Muscle of back (tissue), 13 donors: ENCODE measurements at places on chromosomes 5 and 9. TPM values are rescaled to one million over a fixed set of nuclear protein-coding genes. Genes with fewer than 3 reads are reported as not detected.

- no peak for DNase-seq
Observed at GRCh38 chr5:162187371-162187770, 119.8 kb downstream of the GABRG2 start.

DNA sequence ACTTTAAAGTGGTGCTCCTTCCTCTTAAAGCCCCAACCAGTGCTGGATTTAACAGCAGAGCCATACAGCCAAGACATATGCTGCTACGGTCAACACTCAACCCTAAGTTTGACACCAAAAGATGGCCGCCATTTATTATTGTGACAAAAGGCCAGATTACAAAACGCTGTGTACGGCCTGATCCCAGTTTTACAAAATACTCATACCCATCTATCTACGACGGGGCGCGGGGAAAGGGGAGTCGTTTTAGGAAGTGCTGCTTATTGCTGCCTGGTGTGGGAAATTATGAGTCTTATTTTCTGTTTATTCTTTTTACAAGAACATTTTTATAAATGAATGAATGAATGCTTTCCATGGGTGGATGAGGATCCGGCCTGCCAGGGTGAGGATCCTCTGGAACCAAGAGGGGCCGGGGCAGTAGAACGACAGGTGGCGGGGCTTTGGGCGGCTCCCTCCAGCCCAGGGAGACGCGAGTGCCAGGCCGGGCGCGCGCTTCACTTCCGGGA, 457 bp upstream of the IDNK start:
- peak; percentile 53 for DNase-seq

GRCh38 chr9:21592063-21592338, 109.9 kb upstream of the IFNE start:
- DNase-seq: no peak

PPP2CA gene
- 124 TPM for polyA plus RNA-seq

DNA sequence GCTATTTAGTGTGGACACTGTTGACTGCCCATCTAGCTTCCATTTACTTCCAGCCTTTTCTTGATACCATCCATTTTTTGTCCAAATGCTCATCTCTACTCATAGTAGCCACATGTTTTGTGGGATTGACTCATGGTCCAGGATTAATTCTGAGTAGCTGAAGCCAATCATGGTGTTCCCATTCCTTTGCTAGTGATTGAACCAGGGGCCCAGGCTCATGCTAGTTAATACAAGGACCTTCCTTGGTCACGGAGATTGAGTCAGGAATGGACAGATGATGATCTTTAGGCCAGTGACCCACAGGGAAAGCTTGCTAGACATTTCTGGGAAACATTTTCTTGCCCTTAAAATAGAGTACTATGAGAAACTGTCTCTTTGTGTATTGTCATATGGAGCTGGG, 272.9 kb upstream of the RIOK2 start:
- DNase-seq: no peak

SOX30 gene
- polyA plus RNA-seq: 0.63 TPM

- DNase-seq: no peak
Observed at GRCh38 chr5:80034559-80034958, 589 bp upstream of the THBS4 start.

ZNF454 gene
- polyA plus RNA-seq: 3.5 TPM

DNA sequence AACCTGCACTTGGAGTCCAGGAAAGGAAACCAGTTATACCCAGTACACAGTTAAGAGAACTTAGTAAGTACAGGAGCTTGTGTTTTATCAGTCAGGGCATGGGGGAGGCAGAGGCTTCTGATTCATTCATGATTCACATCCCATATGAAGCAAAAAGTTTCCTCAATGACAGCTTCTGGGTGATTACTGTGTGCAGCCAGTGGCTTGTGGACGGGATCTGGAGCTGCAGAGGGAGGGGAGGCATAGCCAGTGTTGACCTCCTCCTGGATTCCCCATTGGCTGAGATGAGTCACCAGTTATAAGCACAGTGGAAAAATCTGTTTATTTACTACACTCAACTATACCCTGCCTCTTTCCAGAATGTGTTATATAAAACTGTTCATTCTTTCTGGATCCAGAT, 17.7 kb downstream of the IL31RA start:
- no peak for DNase-seq

GRCh38 chr9:129610213-129610472, 10.8 kb downstream of the C9orf50 start:
- no peak for DNase-seq

DNA sequence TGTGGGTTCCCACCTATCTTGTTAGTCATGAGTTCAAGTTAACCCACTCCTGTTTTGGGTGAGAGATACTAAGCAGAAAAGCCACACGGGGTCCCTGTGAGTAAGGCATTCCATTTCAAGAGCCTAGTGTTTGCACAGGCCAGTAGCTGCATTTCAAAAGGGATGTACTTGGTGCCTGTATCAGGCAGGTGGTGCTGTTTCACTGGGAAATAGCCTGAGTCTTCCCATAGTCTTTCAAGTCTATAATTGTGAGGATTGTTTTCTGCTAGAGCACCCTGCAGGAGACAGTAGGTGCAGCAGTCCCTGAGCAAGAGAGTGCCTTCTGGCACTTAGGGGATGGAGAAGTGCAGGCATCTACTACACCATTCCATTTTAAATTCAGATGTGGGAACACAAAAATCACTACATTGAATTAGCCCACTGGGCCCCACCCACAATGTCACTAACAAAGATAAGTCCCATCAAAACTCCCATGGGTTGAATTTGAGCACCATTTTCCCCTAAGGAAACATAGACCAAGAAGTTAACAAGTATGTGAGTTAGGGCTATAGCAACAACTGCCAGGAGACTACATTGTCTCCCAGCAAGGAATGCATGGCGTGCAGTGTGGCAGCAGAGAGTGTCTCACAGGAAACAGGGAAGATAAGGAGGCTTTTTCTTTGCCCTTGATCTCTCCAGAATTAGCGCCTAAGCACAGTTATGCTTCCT, 263.2 kb downstream of the COX7C start:
- peak; percentile 67 for DNase-seq

DNA sequence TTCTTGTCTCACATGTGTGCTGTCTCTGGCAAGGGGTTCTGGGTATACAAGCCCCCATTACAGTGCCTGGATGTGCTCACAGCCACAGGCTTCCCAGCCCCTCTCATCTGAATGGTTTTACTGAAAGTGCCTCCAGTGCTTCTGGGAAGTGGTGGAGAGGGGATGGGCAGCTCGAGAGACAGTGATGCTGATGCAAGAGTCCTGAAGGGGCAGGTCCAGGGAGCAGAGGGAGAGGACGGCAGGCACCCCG, 93.5 kb downstream of the PHF2 start:
- peak; percentile 39 for DNase-seq

DNA sequence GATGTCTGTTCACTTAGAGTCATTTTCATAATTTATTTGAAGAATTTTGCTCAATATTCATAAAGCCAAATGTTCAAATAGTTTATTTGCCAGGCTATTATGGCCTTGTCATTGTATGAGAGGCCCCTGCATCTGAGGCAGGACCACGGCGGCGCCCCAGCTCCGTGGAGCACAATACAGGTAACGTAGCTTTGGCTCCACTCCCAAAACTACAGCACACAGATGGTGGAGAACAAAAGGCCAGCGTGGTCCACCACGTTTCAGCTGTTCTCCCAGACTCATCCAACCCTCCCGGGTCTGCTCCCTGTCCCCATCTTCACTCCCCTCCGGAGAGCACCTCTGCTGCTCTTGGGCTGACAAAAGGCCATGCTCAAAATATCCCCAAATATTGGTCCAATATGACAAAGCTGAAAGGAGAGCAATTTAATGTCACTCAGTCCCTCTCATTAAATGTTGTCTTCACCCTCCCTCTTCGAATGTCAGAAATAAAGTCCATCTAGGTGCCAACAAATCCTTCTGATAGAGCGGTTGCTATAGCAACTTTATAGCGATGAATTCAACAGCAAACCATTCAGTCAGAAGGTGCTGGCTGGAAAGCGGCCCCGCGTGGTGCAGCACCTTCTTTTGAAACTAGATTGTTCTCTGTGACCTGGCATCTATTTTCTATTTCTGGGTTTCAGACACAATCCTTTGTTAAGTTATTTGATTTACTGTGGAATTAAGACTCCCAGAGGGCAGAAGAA, 504.3 kb downstream of the ARHGEF28 start:
- no peak for DNase-seq

NOTCH1 gene
- 24.4 TPM for polyA plus RNA-seq

DNA sequence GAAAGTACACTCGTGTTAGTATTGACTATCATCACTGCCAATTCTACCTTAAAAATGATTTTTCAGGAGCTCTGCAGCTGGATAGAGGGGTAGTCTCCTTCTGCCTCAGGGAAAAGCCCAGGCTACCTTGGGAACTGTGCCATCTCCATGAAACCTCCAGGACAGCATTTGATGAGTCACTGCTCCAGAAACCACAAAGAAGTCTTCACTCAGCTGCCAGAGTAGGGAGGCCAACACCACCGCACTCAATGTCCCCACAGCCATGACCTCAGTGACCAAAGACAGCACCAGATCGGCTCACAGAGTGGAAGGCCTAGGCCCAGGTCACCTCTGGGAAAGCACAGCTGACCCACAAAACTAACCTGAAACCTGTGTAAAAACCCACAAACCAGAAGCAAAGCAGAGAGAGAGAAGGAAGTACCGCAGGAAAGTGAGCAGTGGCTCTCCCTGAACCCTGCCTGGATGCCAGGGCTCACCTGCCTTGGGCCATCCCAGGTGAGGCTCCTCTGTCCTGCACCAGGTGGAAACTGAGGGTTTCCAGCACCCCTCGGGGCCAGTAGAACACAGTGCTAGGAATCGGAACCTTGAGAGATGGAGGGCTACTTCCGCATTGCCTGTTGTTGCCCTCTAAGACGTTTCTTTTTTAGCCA, 30.0 kb downstream of the S1PR3 start:
- peak; percentile 62 for DNase-seq

ITGA1 gene
- polyA plus RNA-seq: 27.4 TPM

ZBED3 gene
- polyA plus RNA-seq: 7.5 TPM

GRCh38 chr5:135986891-135987401, 32.2 kb upstream of the LECT2 start:
- DNase-seq: peak; percentile 77

HAVCR2 gene
- polyA plus RNA-seq: 2.4 TPM

ENHO gene
- 3.8 TPM for polyA plus RNA-seq

ARHGEF39 gene
- 5.4 TPM for polyA plus RNA-seq

- no peak for DNase-seq
Observed at GRCh38 chr5:172779691-172780341, 8.8 kb upstream of the DUSP1 start.

- DNase-seq: no peak
Observed at GRCh38 chr5:177393990-177394389, 6.5 kb downstream of the PFN3 start.

DNA sequence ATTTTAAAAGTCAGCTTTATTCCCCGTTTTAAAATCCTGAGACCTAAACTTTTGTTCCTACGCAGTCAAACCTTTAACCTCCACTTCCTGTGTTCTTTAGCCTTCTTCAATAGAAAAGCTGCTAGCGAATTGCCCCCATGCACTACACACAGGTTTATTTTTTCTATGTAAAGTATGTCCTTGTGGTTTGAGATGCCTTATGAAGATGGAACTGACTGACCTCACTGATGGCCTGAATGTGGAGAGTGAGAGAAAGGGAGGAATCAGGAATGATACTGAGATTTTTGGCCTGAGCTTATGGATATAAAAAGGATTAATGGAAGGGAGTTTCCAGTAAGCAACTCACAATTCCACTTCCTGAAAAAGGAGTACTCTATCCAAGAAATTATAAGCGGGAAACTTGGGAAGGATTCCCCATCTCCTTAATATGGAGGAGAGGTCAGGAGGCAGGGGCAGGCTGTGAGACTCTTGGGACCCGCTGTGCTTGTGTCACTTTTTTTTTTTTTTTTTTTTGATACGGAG, 89.5 kb downstream of the UGCG start:
- DNase-seq: peak; percentile 36

DNA sequence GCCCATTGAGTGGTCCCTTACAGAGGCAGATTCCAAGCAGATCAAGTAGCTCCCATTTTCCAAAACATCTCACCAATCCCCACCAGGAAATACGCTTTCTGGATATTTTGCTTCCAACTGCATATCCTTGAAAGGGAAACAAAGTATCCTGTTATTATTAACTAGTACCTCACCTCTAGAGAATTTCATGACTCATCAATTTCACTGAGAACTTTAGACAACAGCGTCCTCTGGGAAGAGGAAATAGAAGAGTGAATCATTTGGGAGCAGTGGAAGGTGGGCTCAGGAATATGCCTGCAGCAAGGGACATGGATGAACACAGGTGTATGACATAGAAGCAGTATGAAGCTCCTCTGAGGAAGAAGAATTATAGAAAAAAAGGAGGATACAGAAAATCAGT, 186.7 kb downstream of the MARCHF11 start:
- DNase-seq: peak; percentile 26

STPG3 gene
- 0.32 TPM for polyA plus RNA-seq

- DNase-seq: no peak
Observed at GRCh38 chr9:84655447-84655846, 14.1 kb upstream of the NTRK2 start.

DNA sequence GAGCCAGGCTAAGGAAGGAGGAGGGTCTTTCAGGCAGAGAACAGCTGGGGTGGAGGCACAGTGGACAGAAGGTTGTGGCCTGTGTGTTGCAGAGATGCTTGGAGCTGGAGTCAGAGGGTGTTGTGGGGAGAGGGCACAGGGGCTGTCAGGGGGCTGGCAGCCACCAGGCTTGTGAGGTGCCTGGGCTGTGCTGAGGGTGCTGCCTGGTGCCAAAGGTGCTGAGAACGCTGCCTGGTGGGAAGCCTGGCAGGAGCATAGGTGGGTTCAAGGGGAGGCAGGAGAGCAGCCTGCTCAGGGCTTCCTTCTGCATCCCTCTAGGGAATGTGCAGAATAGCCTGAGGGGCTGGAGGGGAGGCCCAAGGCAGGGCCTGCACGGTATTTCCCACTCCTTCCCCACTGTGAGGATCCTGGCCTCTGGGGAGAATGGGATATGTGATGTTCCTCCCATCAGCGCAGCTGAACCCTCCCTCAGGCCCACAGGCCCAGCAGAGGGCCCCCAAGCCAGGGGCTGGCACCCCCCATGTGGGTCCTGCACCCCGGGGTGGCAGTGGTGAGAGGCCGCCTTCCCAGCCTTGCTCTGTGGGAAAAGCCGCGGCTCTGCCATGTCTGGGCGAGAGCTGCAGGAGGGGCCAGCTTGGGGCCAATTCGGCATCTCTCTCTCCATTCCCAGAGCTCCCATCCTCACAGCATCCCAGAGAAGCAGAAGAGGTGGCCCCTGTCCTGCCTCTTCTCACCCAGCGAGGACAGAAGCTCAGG, 76.3 kb downstream of the CACNA1B start:
- DNase-seq: no peak

AGXT2 gene
- polyA plus RNA-seq: not detected

C5orf58 gene
- 0.63 TPM for polyA plus RNA-seq

DNA sequence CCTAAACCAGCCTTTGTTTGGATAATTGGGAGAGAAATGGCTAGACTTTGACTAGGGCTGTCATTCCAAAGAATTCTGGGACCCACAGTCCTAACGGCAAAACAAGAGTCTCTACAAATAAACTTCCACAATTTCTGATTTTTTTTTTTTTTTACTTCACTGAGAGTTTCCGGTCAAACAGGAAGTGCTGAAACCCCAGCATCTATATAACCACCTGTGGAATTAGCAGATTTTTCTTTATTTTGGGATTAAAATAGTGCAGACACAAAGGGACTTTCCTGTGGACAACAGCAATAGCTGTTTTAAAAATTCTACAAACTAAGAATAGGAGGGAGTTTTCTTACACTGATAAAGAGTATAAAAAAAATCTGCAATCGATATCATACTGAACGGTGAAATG, 157.4 kb downstream of the ARSB start:
- DNase-seq: no peak
